ENCODE measurements at places on chromosomes 2 and 18. TPM values are rescaled to one million over a fixed set of nuclear protein-coding genes. Genes with fewer than 3 reads are reported as not detected.

Gene LCT
- total RNA-seq = 0.19 TPM

Gene ZNF24
- 26.1 TPM for total RNA-seq

Gene CROCC2
- total RNA-seq = not detected

DNA sequence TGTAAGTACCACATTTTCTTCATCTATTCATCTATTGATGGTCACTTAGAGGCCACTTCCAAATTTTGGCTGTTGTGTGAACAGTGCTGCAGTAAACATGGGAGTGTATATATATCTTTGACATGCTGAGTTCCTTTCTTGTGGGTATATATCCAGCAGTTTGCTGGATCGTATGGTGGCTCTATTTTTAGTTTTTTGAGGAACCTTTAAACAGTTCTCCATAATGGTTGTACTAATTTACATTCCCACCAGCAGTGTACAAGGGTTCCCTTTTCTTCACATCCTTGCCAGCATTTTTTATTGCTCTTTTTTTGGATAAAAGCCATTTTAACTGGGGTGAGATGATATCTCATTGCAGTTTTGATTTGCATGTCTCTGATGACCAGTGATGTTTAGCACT lies 7.3 kb upstream of the ATP5MC3 start:
- DNase-seq = no peak
- H3K4me1 ChIP-seq = no peaks in the 10 kb centered on the region
- H3K27me3 ChIP-seq = no peaks in the 10 kb centered on the region
- no peaks in the 10 kb centered on the region for H3K36me3 ChIP-seq
- no peak overlapping the region for H3K27ac ChIP-seq

GRCh38 chr2:45909677-45910191 lies 258.3 kb downstream of the PRKCE start:
- no peaks in the 10 kb centered on the region for H3K27me3 ChIP-seq
- no peaks in the 10 kb centered on the region for H3K36me3 ChIP-seq
- peaks cover 75% of the 10 kb centered on the region for H3K4me1 ChIP-seq
- peak overlapping the region; percentile 29 for H3K4me3 ChIP-seq
- peak overlapping the region; percentile 74 for H3K27ac ChIP-seq
- DNase-seq = peak; percentile 88

DNA sequence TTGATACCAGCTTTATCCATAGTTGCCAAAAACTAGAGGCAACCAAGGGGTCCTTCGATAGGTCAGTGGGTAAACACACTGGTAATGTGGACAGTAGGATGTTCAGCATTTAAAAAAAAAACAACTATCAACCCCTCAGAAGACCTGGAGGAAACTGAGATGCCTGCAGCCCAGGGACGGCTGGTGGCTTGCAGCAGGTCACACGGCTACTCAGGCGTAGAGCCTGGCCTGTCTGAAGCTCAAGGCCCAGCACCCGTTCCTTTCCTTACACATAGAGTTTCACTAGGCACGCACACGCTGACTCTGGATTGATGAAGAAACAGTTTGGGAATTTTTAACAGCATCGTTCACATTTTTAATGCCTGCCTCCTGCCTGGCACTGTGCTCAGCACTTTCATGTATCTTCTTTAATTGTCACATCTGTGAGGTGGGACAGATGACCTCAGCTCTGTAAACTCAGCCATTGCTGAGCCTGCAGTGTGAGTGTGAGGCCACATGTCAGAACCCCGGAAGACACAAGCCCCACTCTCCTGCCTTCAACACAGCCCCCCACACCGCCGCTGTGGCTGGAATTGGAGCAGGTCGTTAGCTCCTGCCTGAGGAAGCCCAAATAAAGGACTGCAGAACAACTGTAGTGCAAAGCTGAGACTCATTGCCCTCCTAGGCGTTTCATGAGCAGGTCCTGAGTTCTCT lies 40.7 kb downstream of the TRAPPC12 start:
- H3K27ac ChIP-seq = no peak overlapping the region
- peaks cover 33% of the 10 kb centered on the region for H3K36me3 ChIP-seq
- peaks cover 31% of the 10 kb centered on the region for H3K4me1 ChIP-seq
- H3K4me3 ChIP-seq = no peak overlapping the region

Gene IL1F10
- total RNA-seq = not detected
